ENCODE measurements at places on chromosomes 13 and 19. TPM values are rescaled to one million over a fixed set of nuclear protein-coding genes. Genes with fewer than 3 reads are reported as not detected.
A peak's percentile ranks its signal among the peaks of the same experiment; 100 is the strongest.

GRCh38 chr19:34128558-34129250, 43.6 kb upstream of the LSM14A start:
- H3K36me3 ChIP-seq = no peaks in the 10 kb centered on the region
- no peak overlapping the region for H3K27ac ChIP-seq

DNA sequence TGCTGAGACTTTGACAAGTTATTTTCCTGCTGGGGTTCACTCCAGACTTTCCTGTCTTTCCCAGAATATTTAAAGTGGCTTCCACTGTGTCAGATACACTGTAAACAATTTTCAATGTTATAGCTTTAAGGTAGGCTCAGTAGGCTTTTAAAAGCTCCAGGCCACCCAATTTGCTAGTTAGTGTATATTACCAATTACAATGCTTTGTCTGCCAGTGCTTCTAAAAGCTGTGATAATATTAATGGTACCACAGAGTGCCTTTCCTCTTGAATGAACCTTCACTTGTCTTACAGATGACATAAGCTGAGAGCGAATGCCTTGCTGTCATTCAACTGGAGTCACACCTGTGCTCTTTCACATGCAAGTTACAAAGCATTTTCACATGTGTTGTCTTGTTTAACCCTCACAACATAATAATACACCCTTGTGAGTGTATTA, 239.7 kb upstream of the HTR2A start:
- no peak overlapping the region for H3K4me3 ChIP-seq
- H3K36me3 ChIP-seq = no peaks in the 10 kb centered on the region
- no peaks in the 10 kb centered on the region for H3K4me1 ChIP-seq
- H3K27me3 ChIP-seq = no peaks in the 10 kb centered on the region
- no peak overlapping the region for H3K27ac ChIP-seq

GRCh38 chr19:6034512-6034911, 56.6 kb upstream of the RANBP3 start:
- no peaks in the 10 kb centered on the region for H3K4me1 ChIP-seq
- H3K36me3 ChIP-seq = no peaks in the 10 kb centered on the region

DNA sequence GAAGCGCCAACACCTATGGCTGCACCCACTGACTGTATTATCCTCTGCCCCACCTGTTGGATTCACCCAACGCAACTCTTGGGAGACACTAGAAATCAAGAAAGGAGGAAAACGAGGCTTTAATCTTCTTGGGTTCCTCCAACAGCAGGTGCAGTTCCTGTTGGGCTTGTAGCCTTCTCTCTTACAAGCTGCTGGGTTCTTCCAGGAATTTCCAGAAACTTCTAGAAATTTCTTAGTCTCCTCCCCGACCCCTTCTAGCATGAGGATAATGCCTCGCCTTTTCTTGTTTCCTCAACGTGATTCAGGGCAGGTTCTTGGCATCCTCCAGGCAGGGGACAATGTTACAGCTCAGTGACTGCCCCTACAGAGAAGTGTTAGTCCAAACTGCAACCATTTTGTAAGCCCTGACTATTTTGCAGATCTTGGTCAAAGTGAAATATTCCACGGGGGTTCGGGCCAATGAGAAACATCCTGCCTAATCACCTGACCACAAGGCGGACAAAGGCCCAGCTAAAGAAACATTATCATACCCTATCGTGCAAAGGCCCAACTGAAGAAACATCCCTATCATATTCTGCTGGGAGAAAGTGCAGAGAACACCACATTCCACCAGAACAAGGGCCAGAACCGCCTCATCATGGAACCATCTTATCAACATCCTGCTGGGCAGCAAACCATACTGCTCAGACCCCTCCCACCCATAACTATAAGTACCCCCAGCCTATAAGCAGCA, 614 bp upstream of the PNMA8A start:
- DNase-seq = no peak
- no peaks in the 10 kb centered on the region for H3K36me3 ChIP-seq
- H3K4me3 ChIP-seq = peak overlapping the region; percentile 28
- H3K27me3 ChIP-seq = no peaks in the 10 kb centered on the region
- H3K4me1 ChIP-seq = no peaks in the 10 kb centered on the region
- H3K27ac ChIP-seq = no peak overlapping the region

DNA sequence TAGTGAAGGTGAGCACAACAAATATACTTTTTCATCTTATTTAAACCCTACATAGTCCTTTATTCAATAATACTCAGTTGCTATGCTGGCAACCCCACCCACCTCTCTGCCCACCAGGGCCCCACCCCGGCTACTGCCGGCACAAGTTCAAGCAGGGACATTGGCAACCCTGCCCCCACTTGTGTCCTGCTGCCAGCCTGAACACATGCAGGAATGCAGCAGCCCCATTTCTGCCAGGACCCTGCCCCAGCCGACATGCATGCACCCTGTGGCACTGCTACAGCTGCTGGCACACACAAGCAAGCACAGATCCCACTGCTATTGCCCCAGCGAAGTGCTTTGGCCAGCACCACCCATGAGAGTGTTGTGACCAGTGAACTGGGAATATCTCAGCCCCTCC, 289.8 kb downstream of the COG6 start:
- H3K4me3 ChIP-seq = no peak overlapping the region
- H3K27me3 ChIP-seq = no peaks in the 10 kb centered on the region
- H3K27ac ChIP-seq = no peak overlapping the region
- H3K36me3 ChIP-seq = no peaks in the 10 kb centered on the region
- H3K4me1 ChIP-seq = no peaks in the 10 kb centered on the region
- no peak for DNase-seq

DNA sequence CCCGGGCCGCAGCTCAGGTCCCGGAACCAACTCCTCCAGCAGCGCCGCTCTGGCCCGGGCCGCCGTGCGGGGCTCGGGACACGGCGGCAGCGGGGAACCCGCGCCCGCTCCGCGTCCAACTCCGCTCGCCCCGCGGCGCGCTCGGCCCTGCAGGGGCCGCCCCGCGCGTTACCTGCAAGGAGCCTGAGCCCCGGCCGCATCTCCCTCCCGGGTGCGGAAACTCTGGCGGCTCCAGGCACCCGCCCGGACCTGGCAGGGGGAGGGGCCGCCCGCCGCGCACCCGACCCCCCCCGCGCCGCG, at the start of gene TMTC4:
Gene TMTC4, minus strand, starts transcription at position 224 of the 300 bp plus-strand sequence. CDS start 4,433 bp downstream, outside the sequence.
- peak within 1 kb of the TSS; percentile 80 for H3K4me3 ChIP-seq
- no peaks in the 10 kb centered on the region for H3K27me3 ChIP-seq
- no peaks in the 10 kb centered on the region for H3K4me1 ChIP-seq
- H3K27ac ChIP-seq = peak within 1 kb of the TSS; percentile 79

The ELAVL1 gene
- total RNA-seq = 76.9 TPM

The CGB2 gene
- not detected for total RNA-seq

The SHC2 gene
- 52.2 TPM for total RNA-seq

The CYP2A7 gene
- total RNA-seq = not detected

The TNNI3 gene
- total RNA-seq = 12.4 TPM

All from prostate gland (tissue), 2 donors.